Left renal pelvis (tissue), 4 donors: ENCODE measurements at places on chromosomes 13 and 19. TPM values are rescaled to one million over a fixed set of nuclear protein-coding genes. Genes with fewer than 3 reads are reported as not detected.

Gene AZU1
- polyA plus RNA-seq = 3.6 TPM

Gene OR7A5
- polyA plus RNA-seq = not detected

Gene ZNF132
- polyA plus RNA-seq = 14.9 TPM

Gene MBD3L3
- polyA plus RNA-seq = not detected

DNA sequence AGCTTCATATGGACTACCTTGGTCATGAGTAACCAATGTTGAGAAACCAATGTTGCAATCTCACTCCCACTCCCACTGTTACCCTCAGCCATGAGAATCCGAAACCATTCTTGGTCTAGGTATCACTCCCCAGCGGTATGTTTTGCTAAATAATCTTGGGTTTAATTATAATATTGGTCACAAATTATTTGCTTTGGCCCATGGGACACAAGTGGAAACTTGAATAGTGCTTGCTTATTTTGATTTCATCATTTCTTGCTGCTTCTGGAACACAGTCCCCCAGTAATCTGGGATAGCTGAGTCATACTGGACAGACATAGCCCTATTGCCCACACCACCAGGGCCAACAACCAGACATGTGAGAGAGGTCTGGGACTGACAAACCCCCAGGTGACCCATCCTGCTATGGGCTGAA, 171.6 kb upstream of the IPO5 start:
- DNase-seq = no peak

DNA sequence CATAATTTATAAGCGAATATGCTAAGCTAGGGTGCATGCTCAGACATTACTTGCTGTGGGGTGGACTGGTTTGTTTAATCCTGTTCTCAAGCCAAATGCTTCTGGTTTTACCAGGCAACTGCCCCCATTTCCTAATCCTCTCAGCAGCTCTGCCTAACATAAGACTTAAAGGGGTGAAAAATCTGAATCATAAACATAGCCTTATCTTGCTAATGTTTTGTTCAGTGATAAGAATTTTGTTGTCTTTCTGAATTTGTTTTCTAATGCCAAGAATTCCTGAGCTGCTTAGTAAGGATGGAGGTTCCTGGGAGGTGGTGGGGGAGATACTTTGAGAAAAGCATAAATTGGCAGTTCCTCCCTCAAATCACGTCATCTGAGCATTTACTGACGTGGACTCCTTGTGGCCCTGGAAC, 42.7 kb downstream of the ING1 start:
- DNase-seq = no peak

GRCh38 chr13:32746474-32746873, 160.2 kb downstream of the PDS5B start:
- DNase-seq = no peak

DNA sequence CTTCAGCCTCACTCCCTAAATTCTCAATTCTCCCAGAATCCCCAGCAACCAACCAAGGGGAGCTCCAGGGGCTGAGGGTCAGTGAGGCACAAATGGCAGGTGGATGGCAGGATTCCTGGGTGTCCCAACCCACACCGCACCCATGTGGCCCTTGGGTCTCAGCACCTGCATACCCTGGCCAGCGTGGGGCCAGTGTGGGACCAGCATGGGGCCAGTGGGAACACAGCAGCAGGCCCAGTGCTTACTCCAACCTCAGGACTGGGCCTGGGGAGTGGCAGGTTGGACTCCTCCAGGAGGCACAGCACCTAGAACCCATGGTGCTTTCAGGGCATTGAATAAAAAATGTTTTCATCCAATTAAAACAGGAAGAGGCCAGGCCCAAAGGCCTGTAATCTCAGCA, 202.0 kb downstream of the TSHZ3 start:
- no peak for DNase-seq
